ENCODE measurements at places on chromosomes 5 and 9. TPM values are rescaled to one million over a fixed set of nuclear protein-coding genes. Genes with fewer than 3 reads are reported as not detected.

DNA sequence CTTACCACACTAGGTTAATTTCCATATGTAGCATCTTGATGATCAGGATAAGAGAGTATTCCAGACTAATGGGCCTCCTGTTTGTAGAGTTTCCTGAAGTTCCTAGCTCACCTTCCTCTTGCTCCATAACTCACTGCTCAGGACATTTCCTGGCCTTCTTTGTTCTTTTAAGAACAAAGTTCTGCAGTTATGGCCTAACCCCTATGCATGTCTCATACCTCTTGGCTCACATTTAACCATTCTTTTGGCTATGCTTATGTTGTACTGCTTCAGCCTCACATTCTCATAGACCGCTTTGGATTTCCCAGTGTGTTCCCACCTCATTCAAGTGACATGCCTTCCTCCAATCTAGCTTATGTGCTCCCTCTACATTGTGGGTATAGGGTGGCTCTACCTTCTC lies 40.5 kb upstream of the HMGCS1 start:
- DNase-seq = no peak

DNA sequence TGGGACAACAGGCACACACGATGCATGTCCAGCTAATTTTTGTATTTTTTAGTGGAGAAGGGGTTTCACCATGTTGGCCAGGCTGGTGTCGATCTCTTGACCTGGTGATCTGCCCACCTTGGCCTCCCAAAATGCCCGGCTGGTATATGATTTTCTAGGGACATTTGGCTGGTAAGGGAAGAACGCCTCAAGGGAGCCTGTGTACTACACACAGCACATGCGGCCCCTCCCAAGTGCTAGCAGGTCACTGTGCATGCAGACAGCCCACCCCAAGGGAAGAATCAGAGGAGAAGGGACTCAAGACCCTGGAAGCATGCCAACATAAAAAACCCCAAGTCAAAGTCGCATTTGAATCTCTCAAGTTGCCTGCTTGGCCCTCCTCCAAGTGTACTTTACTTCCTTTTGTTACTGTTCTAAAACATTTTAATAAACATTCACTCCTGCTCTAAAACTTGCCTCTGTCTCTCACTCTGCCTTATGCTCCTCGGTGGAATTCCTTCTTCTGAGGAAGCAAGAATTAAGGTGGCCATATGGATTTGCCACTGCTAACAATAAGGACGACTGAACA lies 24.3 kb upstream of the OTULINL start:
- DNase-seq = no peak

- no peak for DNase-seq
Observed at GRCh38 chr9:124487260-124488182, 19.7 kb downstream of the NR5A1 start.

Gene DMRT3
- not detected for total RNA-seq

GRCh38 chr5:106459541-106459940 lies 1211.2 kb downstream of the EFNA5 start:
- no peak for DNase-seq

- DNase-seq = no peak
Observed at GRCh38 chr5:105903069-105903468, 1767.7 kb downstream of the EFNA5 start.

All from activated T-helper 2 cell treated with anti-CD3 and anti-CD28 coated beads, Interferon-gamma antibody, Interleukin-2, Interleukin-4, amounts not matched to agents 10 μg/mL and 5 μg/mL and 100 μg/mL, durations not matched to agents 14 hours and 24 hours and 36 hours (primary cell).